ENCODE measurements at places on chromosomes 16 and 17. TPM values are rescaled to one million over a fixed set of nuclear protein-coding genes. Genes with fewer than 3 reads are reported as not detected.

The MEIOC gene
- not detected for total RNA-seq

The STH gene
- total RNA-seq: not detected

The ZNF286A gene
- total RNA-seq: 21.6 TPM

The VAT1L gene
- 1.3 TPM for total RNA-seq

DNA sequence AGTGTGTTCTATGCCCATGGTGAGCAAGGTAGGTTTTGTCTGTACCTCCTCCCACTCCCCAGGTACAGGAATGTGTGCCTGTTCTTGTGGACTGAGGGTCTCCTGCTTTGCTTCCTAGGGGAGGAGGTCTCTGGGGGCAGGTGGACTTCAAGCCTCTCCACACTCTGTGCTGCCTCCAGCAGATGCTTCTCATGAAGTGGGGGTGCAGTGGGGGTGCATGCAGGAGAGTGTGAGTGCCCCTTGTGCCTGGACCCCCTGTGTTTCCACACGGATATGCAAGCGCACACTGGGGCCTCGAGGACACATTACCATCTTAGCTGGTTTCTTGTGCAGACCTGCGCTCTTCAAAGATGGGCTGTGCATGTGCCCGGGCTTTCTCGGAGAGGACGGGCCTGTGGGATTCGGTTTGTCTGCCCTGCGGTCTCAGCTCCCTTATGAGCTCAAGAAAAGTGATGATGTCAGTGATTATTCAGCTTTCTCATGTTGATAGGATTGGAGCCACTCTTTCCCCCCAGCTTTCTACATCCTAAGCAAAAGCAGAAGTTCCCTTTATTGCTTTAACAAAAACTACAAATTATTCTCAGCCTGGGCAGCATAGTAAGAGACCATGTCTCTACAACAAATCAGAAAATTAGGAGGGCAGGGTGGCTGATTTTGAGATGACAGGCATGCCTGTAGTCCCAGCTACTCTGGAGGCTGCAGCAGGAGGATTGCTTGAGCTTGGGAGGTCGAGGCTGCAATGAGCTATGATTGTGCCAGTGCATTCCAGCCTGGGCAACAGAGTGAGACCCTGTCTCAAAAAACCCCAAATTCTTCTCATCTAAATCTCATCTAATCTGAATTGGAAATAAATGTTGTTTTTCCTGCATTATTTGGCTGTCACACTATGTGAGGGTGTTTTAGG is 86.8 kb downstream of the RPTOR start:
- no peak for DNase-seq

DNA sequence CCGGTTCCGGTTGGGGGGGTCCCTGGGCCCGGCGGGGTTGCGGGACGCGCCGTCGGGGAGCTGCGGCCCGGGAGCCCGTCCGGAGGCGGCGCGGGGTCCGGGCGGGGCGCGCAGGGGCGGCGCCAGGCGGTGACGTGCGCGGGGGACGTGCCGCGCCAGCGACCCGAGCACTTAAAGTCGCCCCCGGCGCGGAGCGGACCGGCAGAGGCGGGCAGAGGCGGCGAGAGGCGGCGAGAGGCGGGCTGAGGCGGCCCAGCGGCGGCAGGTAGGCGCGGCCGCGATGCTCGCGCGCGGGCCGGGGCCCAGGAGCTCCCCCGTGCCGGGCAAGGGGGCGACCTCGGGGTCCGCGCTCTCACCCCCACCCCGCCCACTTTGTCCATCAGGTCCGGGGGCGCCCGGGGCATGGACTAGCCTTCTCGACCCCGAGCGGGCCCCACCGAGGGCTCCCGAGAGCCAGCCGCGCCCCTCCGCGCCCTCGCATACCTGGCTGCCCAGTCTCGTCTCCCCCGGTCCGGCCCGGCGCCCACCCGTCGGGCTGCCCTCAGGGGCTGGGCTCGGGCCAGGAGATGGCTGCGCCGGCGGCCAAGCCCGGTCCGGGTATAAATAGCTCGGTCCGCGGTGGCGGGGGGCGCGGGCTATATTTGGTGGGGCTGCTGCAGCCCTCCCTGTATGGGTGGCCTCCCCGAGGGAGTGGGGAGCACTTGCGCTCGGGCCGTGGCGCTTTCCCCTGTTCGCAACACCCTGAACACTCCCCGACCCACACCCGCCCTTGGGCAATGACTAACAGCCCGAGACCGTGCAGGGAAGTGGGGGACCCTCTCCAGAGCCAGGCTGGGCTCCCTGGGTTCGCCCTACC is at the start of gene SLC16A3:
TSS of gene SLC16A3 (plus strand) at position 201 of the 856 bp plus-strand sequence. CDS start 6,967 bp downstream, outside the sequence.
- no peak for DNase-seq

DNA sequence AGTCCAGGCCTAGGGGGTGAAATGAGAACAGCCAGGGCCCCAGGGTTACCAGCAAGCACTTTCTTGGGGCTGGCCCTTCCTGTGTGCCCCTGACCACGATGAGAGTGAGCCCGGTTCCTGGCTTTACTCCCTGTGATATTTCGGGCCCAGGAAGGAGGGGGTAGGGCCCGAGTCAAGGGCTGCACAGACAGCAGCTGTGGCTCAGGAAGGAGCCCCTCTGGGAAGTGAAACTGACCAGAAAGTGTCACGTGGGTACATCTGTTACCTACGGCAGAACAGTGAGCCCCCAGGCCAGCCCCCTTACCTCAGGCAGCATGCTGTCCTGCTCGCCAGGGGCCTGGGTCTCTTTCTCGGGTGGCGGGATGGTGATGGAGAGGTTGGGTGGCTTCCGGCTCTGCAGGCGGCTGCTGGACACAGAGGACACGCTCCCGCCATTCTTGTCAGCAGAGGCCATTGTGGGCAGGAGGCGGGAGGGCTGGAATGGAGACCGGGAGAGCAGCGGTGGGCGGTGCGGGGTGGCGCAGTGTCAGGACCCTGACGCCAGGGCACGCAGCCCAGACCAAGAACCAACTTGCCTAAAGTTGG is 13.8 kb downstream of the AANAT start:
- DNase-seq: no peak

GRCh38 chr17:48173191-48173984 is 65.8 kb downstream of the SNX11 start:
- DNase-seq: no peak

- DNase-seq: no peak
Observed at GRCh38 chr16:65213866-65214595, 92.2 kb upstream of the CDH11 start.

DNA sequence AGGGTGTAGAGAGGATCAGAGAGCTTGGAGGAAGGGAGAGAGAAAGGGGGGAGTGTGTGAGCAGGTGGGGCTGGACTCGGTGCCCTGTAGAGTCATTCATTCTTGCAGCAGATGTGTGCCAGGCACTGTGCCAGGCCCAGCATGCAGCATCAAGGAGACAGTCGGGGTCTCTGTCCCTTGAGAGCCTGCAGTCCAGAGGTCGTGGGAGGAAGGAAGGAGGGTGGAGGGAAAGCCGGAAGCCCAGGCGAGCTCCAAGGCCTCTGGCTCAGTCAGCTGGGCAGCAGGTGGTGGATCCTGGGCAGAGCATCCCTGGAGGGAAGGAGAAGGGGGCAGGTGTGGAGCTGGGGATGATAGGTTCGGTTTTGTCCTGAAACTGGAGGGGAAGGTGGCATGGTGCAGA is 27.5 kb downstream of the EPN2 start:
- DNase-seq: no peak

Data from omental fat pad (tissue), 4 donors.